Activated CD8-positive, alpha-beta T cell treated with anti-CD3 and anti-CD28 coated beads, Interleukin-2, amount 10 ng/mL, durations not matched to agents 7 days and 5 days (primary cell): ENCODE measurements at places on chromosomes 5 and 9. TPM values are rescaled to one million over a fixed set of nuclear protein-coding genes. Genes with fewer than 3 reads are reported as not detected.
A peak's percentile ranks its signal among the peaks of the same experiment; 100 is the strongest.

Gene NR5A1
- not detected for total RNA-seq

Gene AK8
- total RNA-seq, result 0.39 TPM

Gene SPINK5
- total RNA-seq, result not detected

Gene ERCC6L2
- 33.1 TPM for total RNA-seq

Gene NOXA1
- total RNA-seq, result 0.52 TPM

Gene SAXO1
- not detected for total RNA-seq

Gene PAPPA
- not detected for total RNA-seq

Gene SPATA31C1
- not detected for total RNA-seq

Gene CCDC171
- total RNA-seq, result 1.9 TPM

Gene PCDHGB3
- total RNA-seq, result 0.16 TPM

DNA sequence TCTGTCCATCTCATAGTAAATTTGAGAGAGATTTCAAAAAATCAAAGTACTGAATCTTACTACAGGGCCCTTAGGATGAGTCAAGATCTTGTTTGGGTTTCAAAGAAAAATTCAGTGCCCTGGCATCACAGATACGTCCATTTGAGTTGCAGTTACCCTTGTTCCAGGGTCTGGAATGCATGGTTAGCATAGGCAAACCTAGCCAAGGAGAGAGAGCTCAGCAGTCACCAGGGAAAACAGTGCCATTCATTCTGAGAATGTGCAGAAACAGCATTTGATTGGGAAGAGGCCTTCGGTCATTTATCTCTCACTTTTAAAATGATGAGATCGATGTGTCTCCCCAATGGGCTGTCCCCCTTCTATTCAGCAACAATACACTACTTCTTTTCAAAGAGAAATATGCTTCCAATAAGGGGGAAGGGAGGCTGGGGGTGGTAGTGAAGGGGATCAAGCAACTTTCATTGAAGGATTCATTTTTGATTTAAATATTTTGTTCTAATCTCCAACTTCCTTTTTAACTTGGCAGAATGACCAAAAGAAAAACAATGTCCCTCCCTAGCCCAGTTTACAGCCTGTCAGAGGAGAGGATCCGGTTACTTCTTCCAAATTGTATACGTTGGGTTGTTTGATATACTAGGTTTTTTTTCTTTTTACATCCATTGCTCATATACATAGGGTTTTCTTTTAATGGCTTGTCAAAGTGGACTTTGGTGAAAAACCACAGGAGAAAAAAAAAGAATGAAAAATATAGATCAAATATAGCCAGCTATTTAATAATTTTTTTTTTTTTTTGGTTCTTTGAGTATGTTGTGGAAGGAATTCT, 491.1 kb downstream of the CCDC171 start:
- H3K27me3 ChIP-seq, result peaks cover 6% of the 10 kb centered on the region
- no peak for DNase-seq
- H3K36me3 ChIP-seq, result no peaks in the 10 kb centered on the region
- H3K27ac ChIP-seq, result no peak overlapping the region
- no peak overlapping the region for H3K4me3 ChIP-seq
- H3K4me1 ChIP-seq, result no peaks in the 10 kb centered on the region

DNA sequence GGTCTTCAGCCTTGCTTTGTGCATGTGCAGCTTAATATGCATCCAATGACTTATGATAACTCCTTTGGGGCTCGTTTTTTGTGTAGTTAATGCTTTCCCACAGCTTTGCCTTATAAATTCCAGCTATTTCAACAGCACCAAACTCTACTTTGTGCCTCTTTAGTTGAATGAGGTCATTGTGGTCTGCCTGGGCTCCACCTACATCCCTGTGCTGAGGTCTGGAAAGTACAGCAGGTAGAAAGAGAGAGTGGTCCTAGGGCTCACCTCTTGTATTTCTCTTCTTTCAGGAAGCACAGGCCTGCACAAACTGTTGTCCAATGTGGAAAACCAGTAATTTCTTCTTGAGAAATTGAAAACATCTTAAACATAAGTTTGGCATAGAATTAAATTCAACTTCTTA, 167.2 kb downstream of the XRCC4 start:
- no peaks in the 10 kb centered on the region for H3K4me1 ChIP-seq
- no peak overlapping the region for H3K4me3 ChIP-seq
- H3K36me3 ChIP-seq, result no peaks in the 10 kb centered on the region

- peaks cover 6% of the 10 kb centered on the region for H3K4me1 ChIP-seq
- H3K27ac ChIP-seq, result no peak overlapping the region
- no peak overlapping the region for H3K4me3 ChIP-seq
- DNase-seq, result no peak
These were observed 103.2 kb upstream of the ELL2 start for GRCh38 chr5:96064877-96065276.

- no peaks in the 10 kb centered on the region for H3K27me3 ChIP-seq
- no peak for DNase-seq
- no peaks in the 10 kb centered on the region for H3K4me1 ChIP-seq
These were observed 193.3 kb downstream of the DIRAS2 start for GRCh38 chr9:90449213-90449925.

- no peaks in the 10 kb centered on the region for H3K36me3 ChIP-seq
- no peaks in the 10 kb centered on the region for H3K4me1 ChIP-seq
- no peak overlapping the region for H3K4me3 ChIP-seq
- H3K27me3 ChIP-seq, result peaks cover 6% of the 10 kb centered on the region
- no peak for DNase-seq
These were observed 55.9 kb upstream of the SLCO6A1 start for GRCh38 chr5:102554728-102555127.

DNA sequence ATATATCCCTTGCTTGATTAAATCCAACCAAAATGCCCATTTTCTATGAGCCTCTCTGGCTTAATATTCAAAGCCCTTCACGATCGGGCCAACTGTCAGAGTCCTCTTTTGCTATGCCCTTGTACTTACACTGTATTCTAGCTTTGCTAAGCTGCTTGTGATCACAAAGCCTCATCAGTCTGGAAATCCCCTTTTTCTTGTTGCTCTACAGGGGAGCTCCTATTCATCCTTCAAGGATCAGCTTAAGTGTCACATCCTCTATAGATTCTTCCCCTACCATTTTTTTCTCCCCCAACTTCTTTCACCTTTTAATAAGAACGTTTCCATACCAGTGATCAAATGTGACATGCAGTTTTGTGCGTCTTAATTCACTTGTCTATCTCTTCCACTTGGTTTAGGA, 450.4 kb upstream of the CHD1 start:
- no peaks in the 10 kb centered on the region for H3K27me3 ChIP-seq
- no peak overlapping the region for H3K4me3 ChIP-seq
- no peak for DNase-seq
- no peaks in the 10 kb centered on the region for H3K36me3 ChIP-seq
- no peaks in the 10 kb centered on the region for H3K4me1 ChIP-seq

- H3K4me1 ChIP-seq, result peaks cover 80% of the 10 kb centered on the region
- peaks cover 2% of the 10 kb centered on the region for H3K27me3 ChIP-seq
- H3K36me3 ChIP-seq, result peaks cover 5% of the 10 kb centered on the region
- peak overlapping the region; percentile 86 for H3K4me3 ChIP-seq
- peak; percentile 87 for DNase-seq
- H3K27ac ChIP-seq, result peak overlapping the region; percentile 90
These were observed 46.1 kb downstream of the PTTG1 start for GRCh38 chr5:160467555-160468362.

DNA sequence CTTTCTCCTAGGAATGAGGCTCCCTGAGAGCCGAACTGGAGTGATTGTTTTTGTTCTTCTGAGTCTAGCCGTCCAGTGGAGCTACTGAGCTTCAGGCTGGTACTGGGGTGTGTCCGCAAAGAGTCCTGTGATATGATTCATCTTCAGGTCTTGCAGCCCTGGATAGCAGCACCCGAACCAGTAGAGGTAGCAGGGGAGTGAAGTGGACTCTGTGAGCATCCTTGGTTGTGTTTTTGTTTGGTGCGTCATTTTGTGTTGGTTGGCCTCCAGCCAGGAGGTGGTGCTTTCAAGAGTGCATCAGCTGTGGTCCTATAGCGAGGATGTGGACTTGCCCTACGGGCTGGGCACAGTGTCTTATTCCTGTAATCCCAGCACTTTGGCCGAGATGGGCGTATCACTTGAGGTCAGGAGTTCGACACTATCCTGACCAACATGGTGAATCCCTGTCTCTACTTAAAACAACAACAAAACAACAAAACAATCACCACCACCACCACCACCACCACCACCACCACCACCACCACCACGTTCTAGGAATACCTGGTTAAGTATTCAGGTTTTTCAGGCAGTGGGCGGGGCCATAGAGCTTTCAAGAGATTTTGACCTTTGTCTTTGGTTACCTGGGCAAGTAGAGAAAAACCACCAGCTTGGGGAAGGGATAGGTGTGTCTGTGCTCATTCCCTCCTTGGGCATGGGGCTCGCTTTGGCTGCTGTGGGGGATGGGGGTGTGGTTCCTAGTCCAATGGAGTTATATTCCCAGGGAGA, 154.0 kb downstream of the WDR70 start:
- peaks cover 12% of the 10 kb centered on the region for H3K36me3 ChIP-seq
- H3K27ac ChIP-seq, result no peak overlapping the region
- DNase-seq, result no peak
- H3K4me1 ChIP-seq, result no peaks in the 10 kb centered on the region
- H3K27me3 ChIP-seq, result no peaks in the 10 kb centered on the region

DNA sequence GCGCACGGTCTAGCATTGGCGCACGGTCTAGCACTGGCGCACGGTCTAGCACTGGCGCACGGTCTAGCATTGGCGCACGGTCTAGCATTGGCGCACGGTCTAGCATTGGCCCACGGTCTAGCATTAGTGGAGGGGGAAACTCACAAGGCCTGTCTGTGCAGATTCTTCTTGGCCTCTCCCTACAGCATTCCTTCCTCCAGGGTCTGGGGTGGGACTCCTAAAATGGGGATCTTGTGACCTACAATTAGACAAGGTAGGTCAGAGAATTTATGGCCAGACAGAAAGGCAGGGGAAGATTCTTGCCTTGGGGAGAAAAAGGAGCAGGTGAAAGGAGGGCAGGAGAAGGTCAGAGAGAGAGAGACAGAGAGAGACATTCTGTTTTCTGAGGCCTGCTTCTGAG, 5.4 kb upstream of the GBGT1 start:
- H3K4me3 ChIP-seq, result no peak overlapping the region
- no peaks in the 10 kb centered on the region for H3K36me3 ChIP-seq
- peaks cover under 1% of the 10 kb centered on the region for H3K4me1 ChIP-seq
- no peak overlapping the region for H3K27ac ChIP-seq
- no peak for DNase-seq

DNA sequence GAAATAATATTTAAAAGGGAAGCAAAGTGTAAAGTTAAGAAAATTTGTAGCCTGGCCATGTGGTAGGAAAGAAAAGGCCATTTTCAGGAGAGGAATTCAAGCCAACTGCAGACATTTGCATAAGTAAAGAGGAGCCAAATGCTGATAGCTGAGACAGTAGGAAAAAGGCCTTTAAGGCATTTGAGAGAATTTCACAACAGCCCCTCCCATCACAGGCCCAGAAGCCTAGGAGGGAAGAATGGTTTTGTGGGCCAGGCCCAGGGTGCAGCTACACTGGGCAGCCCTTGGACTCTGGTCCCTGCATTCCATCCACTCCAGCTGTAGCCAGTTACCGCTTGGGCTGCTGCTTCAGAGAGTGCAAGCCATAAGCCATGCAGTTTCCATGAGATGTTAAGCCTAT, 1556.8 kb downstream of the EFNA5 start:
- H3K27me3 ChIP-seq, result no peaks in the 10 kb centered on the region
- H3K4me1 ChIP-seq, result no peaks in the 10 kb centered on the region
- H3K4me3 ChIP-seq, result no peak overlapping the region
- no peaks in the 10 kb centered on the region for H3K36me3 ChIP-seq
- H3K27ac ChIP-seq, result no peak overlapping the region

GRCh38 chr5:65268525-65268924, 213.2 kb downstream of the ADAMTS6 start:
- no peak overlapping the region for H3K27ac ChIP-seq
- no peaks in the 10 kb centered on the region for H3K36me3 ChIP-seq
- H3K4me1 ChIP-seq, result no peaks in the 10 kb centered on the region
- no peak overlapping the region for H3K4me3 ChIP-seq

- H3K4me3 ChIP-seq, result no peak overlapping the region
- DNase-seq, result no peak
- H3K27me3 ChIP-seq, result peaks cover 50% of the 10 kb centered on the region
- H3K36me3 ChIP-seq, result peaks cover 2% of the 10 kb centered on the region
- H3K27ac ChIP-seq, result no peak overlapping the region
These were observed 7.2 kb downstream of the PCDHGC5 start for GRCh38 chr5:141496038-141496437.

DNA sequence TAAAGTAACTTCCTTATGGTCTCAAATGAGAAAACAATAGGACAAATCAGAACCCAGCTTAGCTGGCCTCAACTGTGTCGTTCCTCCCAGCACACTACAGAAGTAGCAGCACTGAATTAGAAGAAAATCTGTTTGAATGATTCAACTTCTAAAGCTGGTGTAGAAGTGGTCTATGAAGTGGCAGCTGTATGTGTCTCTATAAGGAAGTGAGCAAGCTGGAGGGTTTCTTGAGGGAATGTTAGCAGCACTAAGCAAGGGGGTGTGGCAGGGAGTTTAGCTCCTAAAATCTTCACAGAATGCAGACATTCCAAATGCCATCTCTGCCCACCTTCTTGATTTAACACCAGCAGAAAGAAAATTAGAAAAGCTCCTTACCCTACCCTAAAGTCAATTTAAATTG, 4.1 kb downstream of the KLF9 start:
- H3K27me3 ChIP-seq, result no peaks in the 10 kb centered on the region
- H3K27ac ChIP-seq, result peak overlapping the region; percentile 94
- peaks cover 2% of the 10 kb centered on the region for H3K36me3 ChIP-seq
- peaks cover 69% of the 10 kb centered on the region for H3K4me1 ChIP-seq
